ENCODE measurements at places on chromosomes 3 and 15.

DNA sequence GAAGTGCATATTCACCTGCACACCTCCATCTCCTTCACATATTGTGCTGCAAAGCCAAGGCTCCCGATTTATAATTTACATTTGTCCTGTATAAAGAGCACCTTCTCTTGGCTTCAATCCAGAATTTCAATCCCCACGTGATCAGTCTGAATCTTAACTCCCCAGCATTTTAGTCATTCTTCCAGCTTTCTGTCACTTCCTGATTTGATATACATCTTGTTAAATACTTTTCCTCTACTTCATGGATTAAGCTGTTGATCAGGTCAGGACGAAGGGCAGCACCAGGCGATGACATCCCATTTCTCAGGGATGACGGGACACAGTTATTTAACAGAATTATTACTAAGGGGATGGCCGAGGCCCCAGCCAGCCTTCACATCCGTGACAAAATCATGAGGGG, 212.5 kb downstream of the EPHB1 start:
- no peak for DNase-seq

DNA sequence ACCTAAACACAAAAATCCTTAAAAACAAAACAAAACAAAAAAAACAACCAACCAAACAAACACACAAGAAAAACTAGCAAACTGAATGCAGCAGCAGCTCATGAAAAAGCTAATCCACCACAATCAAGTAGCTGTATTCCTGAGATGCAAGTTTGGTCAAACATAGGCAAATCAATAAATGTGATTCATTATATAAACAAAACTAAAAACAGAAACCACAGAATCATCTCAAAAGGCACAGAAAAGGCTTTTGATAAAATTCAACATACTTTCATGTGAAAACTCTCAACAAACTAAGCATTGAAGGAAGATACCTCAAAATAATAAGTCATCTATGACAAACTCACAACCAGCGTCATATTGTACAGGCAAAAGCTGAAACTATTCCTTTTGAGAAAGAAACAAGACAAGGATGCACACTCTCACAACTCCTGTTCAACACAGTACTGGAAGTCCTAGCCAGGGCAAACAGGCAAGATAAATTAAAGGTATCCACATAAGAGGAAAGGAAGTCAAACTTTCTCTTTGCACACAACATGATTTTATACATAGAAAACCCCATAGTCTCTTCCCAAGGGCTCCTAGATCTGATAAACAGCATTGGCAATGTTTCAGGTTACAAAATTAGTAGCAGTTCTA, 495.1 kb upstream of the SGO1 start:
- DNase-seq, result no peak

DNA sequence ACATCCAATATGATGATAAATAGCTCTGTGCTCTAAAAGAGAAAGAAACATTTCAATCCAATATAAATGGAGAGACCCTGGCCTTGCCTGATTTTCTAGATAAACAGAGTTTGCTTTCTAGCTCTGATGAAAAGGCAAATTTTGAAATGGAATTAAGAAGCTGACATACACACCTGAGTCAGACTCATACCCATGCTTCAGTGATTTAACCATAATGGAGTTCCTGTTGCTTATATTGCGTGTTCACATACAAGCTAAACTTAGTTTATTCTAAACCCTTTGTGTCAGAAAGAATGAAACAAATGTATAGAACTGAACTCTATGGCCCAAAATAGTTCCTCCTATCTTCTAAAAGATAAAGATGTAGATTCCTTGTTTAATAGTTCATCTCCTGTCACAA, 760.8 kb upstream of the ARPP21 start:
- no peak for DNase-seq

- DNase-seq, result no peak
Measured at GRCh38 chr3:112354642-112355306, 21.8 kb downstream of the CD200 start.

DNA sequence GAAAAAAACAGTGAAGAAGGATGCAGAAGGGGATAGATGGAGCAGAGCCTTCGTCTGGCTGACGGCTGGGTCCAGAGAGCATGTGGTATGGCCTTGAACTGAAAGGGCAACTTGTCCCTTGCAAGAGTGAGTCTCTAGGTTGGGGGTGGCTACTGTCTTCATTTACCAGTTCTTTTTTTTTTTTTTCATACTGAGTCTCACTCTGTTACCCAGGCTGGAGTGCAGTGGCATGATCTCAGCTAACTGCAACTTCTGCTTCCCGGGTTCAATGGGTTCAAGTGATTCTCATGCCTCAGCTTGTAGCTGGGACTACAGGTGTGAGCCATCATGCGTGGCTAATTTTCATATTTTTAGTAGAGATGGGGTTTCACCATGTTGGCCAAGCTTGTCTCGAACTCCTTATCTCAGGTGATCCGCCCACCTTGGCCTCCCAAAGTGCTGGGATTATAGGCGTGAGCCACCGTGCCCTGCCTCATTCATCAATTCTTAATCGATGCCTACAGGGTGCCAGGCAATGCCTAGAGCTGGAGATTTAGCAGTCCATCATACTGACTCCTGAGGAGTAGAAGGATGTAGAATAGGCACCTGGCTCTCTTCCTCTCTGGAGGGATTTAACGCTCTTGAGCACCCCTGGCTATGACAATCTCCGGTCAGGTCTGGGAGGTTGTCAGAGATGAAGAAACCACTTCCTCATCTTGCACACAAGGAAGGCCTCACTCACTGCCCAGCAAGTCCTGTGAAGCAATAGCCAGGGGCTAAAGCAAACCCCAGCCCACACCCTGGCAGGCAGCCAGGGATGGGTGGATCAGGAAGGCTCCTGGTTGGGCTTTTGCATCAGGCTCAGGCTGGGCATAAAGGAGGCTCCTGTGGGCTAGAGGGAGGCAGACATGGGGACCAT, at the start of gene CAMP:
Gene CAMP (plus strand): TSS at position 880 of the 898 bp plus-strand sequence. CDS start 17 bp downstream, at position 897.
- no peak for DNase-seq

DNA sequence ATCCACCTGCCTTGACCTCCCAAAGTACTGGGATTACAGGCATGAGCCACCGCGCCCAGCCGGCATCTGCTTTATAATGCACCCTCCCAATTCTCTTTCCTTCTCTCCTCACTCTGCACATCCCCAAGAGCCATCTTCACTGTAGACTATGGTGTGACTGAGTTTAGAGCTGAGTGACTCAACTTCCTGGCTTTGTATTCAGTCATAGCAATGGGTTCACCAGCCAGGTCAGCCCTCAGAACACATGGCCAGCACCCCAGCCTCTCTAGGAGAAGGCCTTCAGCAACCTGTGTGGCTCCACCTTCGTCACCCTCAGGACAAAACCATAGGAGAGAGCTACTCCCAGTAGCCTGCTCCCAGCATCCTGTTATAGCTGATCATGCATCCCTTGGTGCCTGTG, 33.0 kb downstream of the ARID3B start:
- DNase-seq, result no peak

GRCh38 chr15:70061696-70062270, 35.9 kb downstream of the TLE3 start:
- DNase-seq, result no peak

- no peak for DNase-seq
Measured at GRCh38 chr15:46265664-46266347, 631.0 kb downstream of the SQOR start.

DNA sequence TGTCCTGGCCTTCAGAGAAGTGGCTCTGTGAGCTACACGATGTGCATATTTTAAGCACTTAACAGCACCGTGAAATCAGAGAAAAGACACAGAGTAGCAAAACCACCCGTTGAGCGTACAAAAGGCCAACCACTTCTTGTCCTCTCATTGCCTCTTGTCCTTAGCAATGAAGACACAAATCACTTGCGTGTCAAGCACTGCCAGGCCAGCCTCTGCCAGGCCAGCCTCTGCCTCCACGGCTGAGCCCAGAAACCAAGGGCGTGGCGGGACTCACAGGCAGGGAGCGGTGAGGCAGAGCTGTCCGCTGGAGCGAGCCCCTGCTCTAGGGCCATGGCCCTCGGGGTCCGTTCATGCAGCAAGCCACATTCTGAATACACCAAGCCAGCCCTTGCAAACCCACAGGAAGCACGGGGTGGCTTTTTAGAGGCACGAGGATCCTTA, 4.0 kb downstream of the MUC4 start:
- DNase-seq, result no peak

GRCh38 chr15:72276326-72276700, 4.0 kb upstream of the PARP6 start:
- DNase-seq, result no peak

GRCh38 chr3:172107403-172107802, 68.0 kb downstream of the FNDC3B start:
- DNase-seq, result no peak

- DNase-seq, result no peak
Measured at GRCh38 chr3:166734734-166735133, 645.4 kb downstream of the ZBBX start.

- no peak for DNase-seq
Measured at GRCh38 chr3:108156312-108156853, 65.6 kb upstream of the CD47 start.

GRCh38 chr15:73956743-73957135, 30.5 kb downstream of the LOXL1 start:
- no peak for DNase-seq

GRCh38 chr15:79290642-79291275, 8.2 kb downstream of the ANKRD34C start:
- no peak for DNase-seq

GRCh38 chr15:76912430-76912829, 7.3 kb upstream of the SCAPER start:
- no peak for DNase-seq

DNA sequence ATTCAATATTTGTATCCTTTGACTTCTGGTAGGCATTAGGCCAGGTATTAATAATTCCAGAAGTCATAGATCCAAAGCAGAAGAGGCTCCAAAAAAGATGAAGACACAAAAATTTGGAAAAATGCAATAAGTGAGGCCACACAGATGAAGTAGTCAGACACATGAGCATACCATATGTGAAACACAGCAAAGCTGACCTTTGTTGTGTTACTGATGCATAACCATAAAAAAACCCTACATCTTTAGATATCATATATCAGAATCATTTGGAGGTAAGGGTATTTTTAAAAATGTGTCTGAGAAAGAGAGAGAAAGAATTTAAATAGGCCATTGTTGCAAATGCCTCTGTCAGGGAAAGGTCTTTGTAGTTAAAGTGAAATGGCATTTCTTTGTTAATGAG, 314.9 kb downstream of the SLC9A9 start:
- DNase-seq, result no peak

All from muscle of arm (tissue), 14 donors.